ENCODE measurements at places on chromosomes 12 and 14. TPM values are rescaled to one million over a fixed set of nuclear protein-coding genes. Genes with fewer than 3 reads are reported as not detected.

Gene ABCC9
- total RNA-seq: 77.6 TPM

Gene RFX4
- total RNA-seq: not detected

Gene ZCRB1
- 59.0 TPM for total RNA-seq

Gene KRT71
- total RNA-seq: not detected

- peak; percentile 37 for DNase-seq
These were observed 3.2 kb upstream of the MEG3 start for GRCh38 chr14:100822532-100823296.

DNA sequence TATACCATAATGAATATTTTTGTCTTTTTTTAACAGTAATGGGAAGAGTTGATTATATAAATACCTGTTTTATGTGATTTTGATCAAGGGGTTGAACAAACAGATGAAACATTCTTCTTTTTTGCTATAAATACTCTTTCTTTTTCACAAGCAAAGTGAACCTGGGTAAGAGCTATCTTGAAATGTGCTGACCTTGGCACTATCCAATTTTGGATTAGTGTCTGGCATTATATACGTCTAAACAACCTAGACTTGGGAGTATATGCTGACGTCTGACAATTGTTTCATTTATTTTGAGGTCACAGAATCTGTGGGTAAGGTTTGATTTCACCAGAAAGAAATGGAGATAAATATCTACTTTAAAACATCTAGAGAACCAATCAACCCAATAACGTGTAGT is 716.0 kb upstream of the STXBP6 start:
- DNase-seq: no peak

DNA sequence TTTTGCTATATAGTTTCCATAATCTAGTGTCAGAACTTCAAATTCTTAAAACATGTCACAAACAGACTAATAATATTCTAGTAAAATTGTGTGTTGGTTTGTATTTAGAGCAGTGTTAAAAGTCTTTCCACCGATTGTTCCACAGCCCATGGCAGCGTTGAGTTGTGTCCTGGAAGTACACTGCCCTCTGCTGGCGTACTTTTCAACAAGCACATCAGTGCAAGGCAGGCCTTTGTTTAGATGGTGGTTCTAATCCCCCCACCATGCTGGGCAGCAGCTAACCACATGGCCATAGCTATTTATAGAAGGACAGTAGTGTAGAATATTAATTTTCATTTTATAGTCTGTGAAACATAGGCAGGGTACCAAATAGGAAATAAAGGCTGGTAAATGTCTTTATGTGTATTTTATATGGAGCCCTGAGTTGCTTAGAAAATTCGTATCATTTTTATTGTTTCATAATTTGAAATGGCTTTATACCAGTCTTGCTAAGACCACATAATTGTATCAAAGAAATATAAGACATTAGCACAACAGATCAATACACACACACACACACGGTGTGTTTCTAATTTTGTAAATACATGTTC is 235.4 kb downstream of the SEC23A start:
- DNase-seq: peak; percentile 44

- DNase-seq: no peak
These were observed 151.4 kb downstream of the GXYLT1 start for GRCh38 chr12:41993283-41993682.

GRCh38 chr12:45827974-45828373 is 98.5 kb downstream of the ARID2 start:
- DNase-seq: no peak

DNA sequence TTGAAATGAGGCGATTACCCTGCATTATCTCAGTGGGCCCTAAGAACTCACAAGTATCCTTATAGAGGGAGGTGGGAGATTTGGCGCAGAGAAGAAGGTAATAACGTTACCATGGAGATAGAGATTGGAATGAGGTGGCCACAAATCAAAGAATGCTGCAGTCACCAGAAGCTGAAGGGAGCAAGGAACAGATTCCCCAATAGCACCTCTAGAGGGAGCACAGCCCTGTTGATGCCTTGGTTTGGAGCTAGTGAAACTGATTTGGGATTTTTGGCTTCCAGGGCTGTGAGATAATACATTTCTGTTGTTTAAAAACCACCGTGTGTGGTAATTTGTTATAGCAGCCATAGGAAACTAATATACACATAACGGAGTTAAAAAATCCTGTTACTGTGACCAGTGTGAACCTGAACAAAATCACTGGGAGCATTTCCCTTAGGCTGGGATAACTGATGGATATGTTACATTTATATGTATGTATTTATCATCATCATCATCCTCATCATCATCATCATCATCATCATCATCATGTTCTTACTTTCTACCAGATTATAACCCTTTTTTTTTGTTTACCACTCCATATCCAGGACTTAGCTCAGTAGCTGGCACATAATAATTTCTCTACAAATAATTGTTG is 100.3 kb downstream of the LIN7A start:
- no peak for DNase-seq
